ENCODE measurements at places on chromosomes 1 and 21.

- no peak for DNase-seq
These were observed 594 bp downstream of the HDGF start for GRCh38 chr1:156750711-156751450.

DNA sequence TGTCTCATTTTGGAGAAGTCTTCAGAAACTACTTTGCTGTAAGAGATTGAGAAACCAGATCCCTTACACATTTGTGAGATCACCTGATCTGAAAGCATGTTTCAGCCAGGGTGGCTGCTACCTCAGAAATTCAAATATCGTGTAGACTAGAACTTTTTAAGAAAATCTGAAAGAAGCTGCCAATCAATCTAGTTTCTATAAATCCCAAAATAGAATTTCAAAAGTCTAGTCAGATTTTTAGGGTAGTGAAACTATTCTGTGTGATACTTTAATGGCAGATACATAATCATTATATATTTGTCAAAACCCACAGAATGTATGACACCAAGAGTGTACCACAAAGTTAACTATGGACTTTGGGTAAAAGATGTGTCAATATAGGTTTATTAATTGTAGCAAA, 79.9 kb upstream of the PLPPR5 start:
- no peak for DNase-seq

DNA sequence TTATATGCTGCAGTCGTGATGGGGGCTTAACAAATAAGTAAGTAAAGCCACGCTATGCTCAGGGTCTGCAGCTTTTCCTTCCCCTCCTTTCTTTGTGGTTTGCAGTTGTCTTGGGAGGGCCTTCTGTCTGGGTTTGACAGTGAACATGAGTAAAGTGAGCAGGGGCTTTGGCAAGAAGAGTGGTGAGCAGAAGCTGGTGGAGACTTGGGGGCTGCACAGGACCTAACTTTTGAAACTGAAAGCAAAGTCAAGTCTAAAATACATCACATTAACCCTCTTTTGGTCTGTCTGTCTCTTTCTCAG, 368.6 kb upstream of the VAMP3 start:
- DNase-seq: no peak

- no peak for DNase-seq
These were observed 29.1 kb downstream of the AK5 start for GRCh38 chr1:77310924-77311323.

- no peak for DNase-seq
These were observed 350.0 kb downstream of the USP25 start for GRCh38 chr21:16079830-16080229.

- no peak for DNase-seq
These were observed 581.8 kb downstream of the PLPP3 start for GRCh38 chr1:55997536-55997935.

- DNase-seq: no peak
These were observed 681.1 kb downstream of the LTN1 start for GRCh38 chr21:28311411-28312190.

DNA sequence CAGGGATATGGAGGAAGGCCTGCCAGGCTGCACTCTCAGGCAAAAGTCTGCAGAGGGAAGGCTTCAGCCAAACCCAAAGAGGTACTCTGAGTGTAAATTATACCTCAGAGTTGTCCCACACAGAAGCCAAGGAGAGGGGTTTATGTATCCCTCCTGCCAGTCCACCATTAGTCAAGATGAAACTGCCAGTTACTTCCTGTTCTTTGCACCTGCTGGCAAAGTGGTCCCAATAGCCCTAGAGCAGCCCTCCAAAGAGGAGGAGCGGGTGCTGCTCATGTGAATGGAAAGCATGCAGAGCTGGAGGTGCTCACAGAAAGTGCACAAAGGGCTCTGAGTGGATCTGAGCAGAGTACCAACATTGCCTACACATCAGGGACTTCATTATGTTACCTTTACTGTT, 37.1 kb upstream of the MCOLN3 start:
- no peak for DNase-seq

DNA sequence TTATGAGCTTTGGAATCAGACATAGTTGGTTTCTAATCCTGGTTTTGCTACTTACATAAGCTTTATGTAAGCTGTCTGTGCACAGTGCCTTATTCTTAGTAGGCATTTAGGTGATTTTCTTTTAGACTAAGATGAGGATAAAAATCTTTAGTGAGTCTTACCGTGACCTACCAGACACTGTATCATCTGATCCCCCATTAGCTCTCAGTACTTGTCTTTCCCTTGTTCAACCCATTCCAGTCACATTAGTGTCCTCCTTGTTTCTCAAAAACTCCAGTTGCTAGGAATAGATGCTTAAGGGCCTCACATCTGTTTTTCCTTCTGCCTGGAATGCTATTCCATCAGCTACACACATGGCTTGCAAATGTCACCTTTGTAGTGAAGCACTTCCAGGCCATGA, 18.8 kb downstream of the PPP1R12B start:
- no peak for DNase-seq

- DNase-seq: no peak
These were observed 344.3 kb downstream of the MATN1 start for GRCh38 chr1:30378991-30379581.

GRCh38 chr1:171484760-171485374, 463 bp upstream of the PRRC2C start:
- DNase-seq: no peak

- no peak for DNase-seq
These were observed 149.5 kb upstream of the SPAG17 start for GRCh38 chr1:118334506-118334905.

DNA sequence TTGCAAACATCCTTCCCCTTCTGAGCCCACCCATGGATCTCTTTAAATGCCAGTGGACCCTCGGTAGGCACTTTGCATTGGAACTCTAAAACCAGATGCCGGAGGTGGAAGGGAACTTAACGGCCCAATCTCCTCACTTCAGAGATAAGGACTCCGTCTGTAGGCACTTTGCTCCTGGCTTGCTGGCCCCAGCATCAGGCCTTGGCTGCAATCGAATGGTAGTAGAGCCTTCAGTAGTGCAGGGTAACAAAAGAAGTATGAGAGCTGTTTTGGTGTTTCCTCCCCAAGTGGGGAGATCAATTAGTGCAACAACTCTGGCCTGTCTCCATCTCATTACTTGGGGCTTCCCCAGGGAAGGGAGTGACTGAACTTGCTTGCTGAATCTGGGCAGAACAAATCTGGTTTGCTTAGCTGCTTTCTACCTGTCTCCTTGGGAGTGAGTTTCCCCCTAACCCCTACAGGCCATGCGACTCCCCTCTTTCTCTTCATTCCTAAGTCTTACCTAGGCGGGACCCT, 70.8 kb downstream of the TENT5C start:
- DNase-seq: no peak

DNA sequence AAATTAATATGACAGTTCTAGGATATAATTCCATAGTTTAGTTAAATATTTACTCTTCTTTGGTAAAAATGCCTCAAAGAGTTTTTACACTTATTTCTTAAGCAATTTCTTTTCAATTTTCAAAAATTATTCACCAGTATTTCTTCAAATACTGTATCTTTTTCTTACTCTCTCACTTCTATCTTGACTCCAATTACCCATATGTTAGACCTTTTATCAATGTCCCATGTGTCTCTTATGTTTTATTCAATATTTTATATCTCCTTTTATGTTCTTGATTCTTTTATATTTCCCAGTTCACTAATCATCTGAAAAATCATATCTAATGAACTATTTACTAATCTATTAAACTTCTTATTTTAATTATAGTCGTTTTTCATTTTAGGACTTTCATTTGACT, 11.5 kb upstream of the LRIF1 start:
- DNase-seq: no peak

GRCh38 chr21:18917622-18918021, 514.0 kb upstream of the TMPRSS15 start:
- no peak for DNase-seq
